ENCODE measurements at places on chromosomes 2 and 18.

DNA sequence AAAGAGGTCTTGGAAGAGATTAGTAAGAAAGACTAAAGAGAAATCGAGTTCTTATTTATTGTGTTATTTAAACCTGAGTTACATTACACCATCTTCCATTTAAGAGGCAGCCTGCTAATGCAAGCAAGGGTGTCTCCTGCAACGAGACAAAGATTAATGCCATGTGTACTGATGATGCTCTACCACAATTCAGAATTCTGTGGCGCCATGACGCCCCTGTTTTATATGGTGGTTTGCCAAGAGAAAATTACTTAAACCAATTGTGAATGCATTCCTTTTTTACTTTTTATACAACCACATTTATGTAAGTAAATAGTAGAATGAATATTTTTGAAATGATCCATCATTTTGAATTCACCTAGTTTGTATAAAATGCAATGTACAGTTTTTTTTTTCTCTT, 356.1 kb upstream of the ZEB2 start:
- no peak for DNase-seq

DNA sequence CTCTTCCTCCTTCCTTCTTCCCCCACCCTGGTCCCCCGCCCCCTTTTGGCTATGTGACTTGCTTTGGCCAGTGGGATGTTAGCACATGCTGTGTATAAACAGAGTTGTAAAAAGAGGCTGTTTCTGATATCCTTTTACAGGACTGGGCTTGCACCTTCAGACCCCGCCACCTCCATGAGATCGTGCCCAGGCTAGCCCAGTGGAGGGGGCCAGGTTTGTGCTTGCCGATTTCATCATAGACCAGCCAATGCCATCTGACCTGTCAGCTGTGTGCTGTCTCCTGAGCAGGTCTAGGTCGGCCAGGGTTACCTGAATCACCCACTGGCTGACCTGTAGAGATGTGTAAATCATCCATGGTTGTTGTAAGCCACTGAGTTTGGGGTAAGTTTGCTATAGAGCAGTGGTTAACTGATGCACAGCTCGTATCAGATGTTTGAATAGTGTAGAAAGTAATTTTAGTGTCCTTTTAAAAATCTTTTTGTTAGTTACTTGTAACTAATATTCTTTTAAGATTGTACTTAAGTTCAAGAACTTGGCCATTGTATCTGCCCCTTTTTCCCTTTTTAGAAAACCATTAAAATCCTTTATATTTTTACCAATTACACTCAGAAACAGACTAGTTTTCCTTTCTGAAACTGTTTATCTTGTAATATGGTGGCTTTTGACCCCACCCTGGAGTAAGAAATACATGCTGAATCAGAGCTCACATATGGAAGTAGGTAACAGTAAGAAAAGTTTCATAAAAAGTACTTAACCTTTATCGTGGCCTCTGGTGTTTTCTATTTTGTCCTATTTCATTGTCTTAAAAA, 122.0 kb upstream of the MGAT5 start:
- DNase-seq = peak; percentile 30

DNA sequence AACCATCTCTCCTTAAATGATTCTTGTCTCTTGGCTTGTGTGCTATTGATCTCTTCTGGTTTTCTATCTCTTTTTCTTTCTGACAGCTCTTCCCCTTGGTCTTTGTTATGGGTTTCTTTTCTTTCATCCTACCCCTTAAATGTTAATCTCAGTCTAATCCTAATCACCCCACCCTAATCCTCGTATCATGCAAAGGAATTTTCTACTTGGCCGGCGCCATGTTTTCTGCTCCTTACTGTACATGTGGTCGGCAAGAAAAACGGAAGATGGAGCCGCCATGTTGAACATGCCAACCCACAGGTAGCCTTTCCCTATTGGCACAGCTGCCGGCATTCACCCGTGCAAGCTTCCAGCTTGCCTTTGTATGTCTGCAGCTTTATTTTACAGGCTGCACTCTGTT, 61.8 kb upstream of the VPS54 start:
- no peak for DNase-seq

GRCh38 chr18:68270017-68270416, 444.9 kb downstream of the TMX3 start:
- DNase-seq = no peak

DNA sequence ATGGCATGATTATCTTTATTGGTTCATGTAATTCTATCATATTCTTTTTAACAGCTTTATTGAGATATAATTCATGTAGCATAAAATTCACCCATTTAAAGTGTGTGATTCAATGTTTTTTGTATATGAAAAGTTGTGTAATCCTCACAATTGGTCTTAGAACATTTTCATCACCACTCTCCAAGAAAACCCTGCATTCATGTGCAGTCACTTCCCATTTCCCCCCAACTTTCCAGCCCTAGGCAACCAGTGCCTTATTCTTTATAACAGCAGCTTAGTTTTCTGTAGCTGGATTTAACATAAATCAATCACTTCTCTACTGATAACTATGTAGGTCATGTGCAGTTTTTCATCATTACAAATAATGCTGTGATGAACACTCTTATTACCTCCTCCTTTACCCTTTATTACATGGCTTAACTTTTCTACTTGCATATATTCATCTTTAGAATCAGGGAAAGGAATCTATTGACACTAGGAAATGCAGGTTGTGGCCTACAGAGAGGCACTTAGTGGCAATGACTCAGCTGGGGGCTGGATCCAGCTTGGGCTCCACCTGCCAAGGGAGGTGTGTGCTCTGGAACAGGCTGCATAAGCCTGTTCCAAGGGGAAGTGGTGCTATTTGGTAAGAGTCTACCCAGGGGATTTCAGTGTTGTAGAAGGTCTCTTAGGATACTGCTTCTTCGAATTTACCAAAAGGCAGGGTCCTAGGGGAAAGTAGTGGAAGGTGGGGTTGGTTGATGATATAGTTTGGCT, 89.1 kb downstream of the ETAA1 start:
- no peak for DNase-seq

DNA sequence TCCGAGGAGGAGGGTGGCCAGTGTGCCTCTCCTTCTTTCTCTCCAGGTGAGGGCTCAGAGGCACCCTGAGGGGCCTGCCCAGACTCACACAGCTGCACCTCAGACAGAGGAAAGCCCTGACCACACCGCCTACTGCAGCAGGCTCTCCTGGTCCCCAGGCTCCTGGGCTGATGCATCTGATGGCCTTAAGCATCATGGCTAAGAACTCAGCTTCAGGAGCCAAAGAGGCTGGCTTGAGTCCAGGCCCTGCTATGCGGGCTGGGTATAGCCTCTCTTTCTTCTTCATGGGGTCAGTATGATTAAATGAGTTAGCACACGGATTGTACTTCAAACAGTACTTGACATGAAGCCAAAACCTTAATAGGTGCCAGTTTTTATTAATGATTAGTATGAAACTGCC, 89.6 kb downstream of the TGFA start:
- DNase-seq = no peak

GRCh38 chr18:35641467-35641866, 59.9 kb downstream of the GALNT1 start:
- DNase-seq = no peak

All from NCI-H1105 treated with DMSO at 0.1 percent for 48 hours (cell line).